Vagina (tissue), 2 donors: ENCODE measurements at places on chromosomes 13 and 19. TPM values are rescaled to one million over a fixed set of nuclear protein-coding genes. Genes with fewer than 3 reads are reported as not detected.

Gene CNN1
- total RNA-seq = 276 TPM

Gene ALKBH7
- 77.1 TPM for total RNA-seq

DNA sequence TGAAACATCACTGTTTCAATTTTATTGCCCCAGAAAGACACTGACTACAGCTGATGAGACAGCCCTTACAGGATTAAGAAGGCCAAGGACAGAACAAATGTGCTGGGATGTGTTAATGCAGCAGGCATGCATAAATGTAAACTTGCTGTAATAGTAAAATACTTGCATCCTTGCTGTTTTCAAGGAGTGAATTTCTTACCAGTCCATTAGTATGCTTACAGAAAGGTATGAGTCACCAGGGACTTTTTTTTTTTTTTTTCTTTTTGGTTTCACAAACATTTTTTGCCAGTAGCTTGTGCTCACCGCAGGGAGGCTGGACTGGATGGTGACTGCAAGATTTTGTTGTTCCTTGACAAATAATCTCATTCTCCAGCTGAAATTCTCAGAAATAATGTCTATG lies 55.1 kb downstream of the GPR180 start:
- no peaks in the 10 kb centered on the region for H3K36me3 ChIP-seq
- no peak overlapping the region for H3K4me3 ChIP-seq
- H3K27me3 ChIP-seq = no peaks in the 10 kb centered on the region
- H3K27ac ChIP-seq = no peak overlapping the region
- no peak for DNase-seq

GRCh38 chr13:26133286-26133685 lies 81.5 kb upstream of the SHISA2 start:
- no peak overlapping the region for H3K4me3 ChIP-seq
- no peak overlapping the region for H3K27ac ChIP-seq
- H3K4me1 ChIP-seq = no peaks in the 10 kb centered on the region

DNA sequence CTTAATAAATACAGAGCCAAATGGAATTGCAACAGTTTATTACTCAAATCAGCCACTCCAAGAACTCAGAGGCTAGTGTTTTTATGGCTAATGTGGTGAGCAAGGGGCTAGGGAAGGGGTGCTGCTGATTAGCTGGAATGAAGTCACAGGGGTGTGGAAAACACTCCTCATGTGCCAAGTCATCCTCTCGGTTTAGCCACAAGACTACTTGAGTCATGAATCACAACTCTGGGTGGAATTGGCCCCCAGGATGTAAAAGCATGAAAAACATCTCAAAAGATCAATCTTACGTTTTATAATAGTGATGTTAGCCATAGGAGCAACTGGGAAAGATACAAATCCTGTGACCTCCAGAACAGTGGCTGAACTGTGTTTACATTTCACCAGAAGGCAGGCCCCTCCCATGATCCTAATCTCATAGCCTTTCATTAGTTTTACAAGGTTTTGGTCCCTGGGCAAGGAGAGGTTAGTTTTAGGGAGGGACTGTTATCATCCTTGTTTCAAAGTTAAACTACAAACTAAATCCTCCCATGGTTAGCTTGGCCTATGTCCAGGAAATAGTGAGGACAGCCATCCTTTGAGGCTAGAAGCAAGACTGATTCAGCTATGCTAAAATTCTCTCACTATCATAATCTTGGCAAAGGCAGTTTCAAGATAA lies 2020.1 kb upstream of the PCDH20 start:
- H3K36me3 ChIP-seq = no peaks in the 10 kb centered on the region
- H3K4me3 ChIP-seq = no peak overlapping the region
- no peak overlapping the region for H3K27ac ChIP-seq
